ENCODE measurements at places on chromosomes 13 and 19.

GRCh38 chr19:46731007-46731501 lies 14.1 kb upstream of the PRKD2 start:
- DNase-seq, result no peak

DNA sequence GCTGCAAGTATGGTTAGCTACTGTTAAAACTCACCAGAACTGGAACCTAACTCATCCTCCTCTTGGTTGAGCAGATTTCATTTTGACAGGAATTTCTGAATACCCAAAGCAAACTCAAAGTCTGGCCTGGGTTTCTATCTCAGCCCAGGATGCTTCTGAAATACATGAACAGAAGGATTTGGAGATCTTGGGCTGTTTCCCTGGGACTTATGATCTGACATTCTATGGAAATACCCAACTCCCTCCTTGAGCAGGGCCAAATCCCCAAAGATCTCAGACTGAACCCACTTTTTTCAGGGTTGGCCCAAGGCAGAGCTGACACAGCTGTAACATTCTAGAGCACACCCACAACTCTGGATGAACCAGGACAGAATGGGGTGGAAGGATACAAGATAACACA lies 1.1 kb upstream of the ITM2B start:
- no peak for DNase-seq

GRCh38 chr13:112638919-112639318 lies 50.9 kb upstream of the ATP11A start:
- no peak for DNase-seq

DNA sequence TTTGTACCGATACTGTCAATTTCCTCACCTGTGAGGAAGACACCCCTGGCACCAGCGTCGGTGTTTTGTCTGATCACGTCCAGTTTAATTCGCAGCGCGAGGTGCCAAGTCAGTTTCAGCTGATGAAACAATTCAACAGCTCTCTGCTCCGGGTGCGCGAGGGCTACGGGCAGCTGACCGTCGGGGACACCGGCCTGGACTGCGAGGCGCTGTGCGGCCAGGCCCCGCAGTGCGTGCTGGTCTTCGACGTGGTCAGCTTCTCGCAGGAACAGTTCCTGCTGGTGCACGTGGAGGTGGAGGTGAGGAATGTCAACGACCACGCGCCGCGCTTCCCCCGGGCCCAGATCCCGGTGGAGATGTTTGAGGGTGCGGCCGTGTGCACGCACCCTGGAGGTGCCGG lies 171.5 kb downstream of the OLFM4 start:
- no peak for DNase-seq

- no peak for DNase-seq
Observed at GRCh38 chr19:47005873-47006272, 13.8 kb upstream of the NPAS1 start.

All from activated T-cell treated with anti-CD3 and anti-CD28 coated beads for 48 hours (primary cell).